ENCODE measurements at places on chromosomes 2 and 18.
A peak's percentile ranks its signal among the peaks of the same experiment; 100 is the strongest.

- no peak for DNase-seq
Observed at GRCh38 chr2:119234021-119235019, 10.7 kb downstream of the STEAP3 start.

DNA sequence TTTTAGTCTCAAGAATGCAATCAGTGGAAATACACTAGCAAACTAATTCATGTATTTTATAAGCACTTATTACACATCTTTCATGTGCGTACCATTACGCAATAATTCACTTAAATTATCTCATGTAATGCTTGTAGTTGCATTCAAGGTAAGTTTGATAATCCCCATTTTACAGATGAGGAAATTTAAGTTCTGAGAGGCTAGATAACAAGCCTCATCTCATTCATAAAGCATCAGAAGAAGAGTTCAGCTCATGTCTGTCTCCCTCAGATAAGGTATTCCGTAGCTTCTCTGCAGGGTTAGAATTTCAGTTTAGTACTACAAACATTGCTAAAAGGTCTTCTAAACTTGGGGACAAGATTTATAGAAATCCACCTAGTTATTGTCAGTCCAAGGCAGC is 47.8 kb downstream of the HNMT start:
- DNase-seq = no peak

GRCh38 chr18:22465859-22466457 is 48.2 kb upstream of the CTAGE1 start:
- no peak for DNase-seq

GRCh38 chr2:137228566-137228965 is 463.2 kb downstream of the THSD7B start:
- no peak for DNase-seq

GRCh38 chr18:2515171-2515787 is 56.0 kb downstream of the METTL4 start:
- DNase-seq = no peak

DNA sequence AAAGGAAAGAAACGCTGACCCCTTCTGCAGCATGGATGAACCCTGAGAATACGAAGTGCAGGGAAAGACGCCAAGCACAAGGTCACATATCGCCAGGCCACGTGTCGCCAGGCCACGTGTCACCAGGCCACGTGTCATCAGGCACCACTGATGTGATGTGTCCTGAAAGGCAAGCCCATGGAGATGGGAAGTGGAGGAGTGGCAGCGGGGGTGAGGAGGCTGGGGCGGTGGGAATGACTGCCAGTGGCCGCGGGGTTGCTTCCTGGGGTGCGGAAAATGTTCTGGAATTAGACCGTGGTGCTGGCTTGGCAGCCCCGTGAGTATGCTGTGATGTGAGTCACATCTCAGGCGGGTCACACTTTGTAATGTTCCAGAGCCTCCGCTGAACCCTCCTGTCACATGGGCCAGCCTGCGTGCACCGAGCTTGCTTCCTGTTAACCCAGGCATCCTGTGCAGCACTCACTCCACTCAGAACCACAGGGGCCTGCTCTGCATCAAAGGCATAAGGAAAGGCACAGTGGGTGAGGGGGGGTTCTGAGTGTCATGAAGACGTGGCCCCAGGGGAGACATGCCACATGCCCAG is 39.0 kb downstream of the SLC66A2 start:
- DNase-seq = no peak

- no peak for DNase-seq
Observed at GRCh38 chr18:6561862-6562291, 147.2 kb upstream of the L3MBTL4 start.

DNA sequence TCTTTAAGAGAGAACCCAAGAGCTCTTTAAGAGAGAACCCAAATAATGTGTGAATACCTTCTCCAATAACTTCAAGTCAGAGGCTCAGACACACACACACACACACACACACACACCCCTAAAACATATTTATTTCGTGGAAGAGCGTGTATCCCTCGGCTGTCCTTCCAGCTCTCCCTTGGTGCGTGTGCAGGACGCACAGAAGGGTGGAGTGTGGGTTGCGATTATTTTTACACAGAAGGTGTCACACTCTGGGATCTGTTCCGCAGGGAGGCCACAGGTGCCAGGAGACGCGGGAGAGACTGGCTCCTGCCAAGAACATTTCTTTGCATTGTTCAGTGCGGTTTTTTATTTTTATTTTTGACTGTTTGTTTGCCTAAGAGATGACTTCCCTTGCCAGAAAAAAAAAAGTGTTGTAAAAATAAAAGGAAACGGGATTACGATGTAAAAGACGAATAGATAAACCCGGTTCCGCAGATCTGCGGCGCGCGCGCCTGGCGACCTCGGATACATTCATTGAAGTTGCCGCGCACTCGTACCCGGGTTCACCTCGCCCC is 47.3 kb upstream of the ATP6V1B1 start:
- no peak for DNase-seq

GRCh38 chr2:31382452-31383120 is 32.0 kb downstream of the XDH start:
- DNase-seq = no peak

DNA sequence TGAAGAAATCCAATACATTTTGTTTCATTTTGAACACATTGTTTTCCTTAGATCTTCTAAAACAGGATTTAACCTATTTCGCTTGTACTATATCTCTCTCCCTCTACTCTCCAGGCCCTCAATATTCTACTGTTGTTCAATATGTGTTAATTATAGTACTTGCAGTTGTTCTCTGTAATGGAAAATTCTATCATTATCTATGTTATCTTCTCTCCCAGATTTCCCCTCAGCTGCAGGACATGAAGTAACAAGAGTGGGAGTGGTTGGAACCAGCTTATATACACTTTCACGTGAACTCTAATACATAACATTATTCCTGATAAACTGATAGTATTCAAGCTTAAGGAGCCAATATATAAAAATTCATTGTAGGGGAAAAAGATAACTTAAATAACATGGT is 7.0 kb upstream of the STRN start:
- no peak for DNase-seq

- peak; percentile 3 for DNase-seq
Observed at GRCh38 chr2:205903549-205904129, 182.3 kb downstream of the INO80D start.

DNA sequence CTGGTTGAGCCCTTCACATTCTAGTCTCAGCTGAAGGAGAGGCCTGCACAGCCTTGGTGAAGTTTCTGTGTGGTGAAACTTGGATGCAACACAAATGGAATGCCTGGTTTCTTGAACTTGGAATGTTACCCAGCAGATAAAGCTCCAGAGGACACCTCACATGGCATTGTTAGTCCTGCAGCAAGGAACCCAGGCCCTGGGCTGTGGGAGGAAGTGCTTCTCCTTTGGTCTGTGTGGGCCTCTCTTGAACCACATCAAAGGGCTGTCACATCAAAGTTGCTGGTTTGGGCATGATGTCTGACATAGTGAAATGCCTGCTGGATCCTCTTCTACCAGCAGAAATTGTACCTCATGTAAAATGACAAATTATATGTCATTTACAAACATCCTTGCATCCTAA is 198.5 kb downstream of the FHOD3 start:
- DNase-seq = no peak

DNA sequence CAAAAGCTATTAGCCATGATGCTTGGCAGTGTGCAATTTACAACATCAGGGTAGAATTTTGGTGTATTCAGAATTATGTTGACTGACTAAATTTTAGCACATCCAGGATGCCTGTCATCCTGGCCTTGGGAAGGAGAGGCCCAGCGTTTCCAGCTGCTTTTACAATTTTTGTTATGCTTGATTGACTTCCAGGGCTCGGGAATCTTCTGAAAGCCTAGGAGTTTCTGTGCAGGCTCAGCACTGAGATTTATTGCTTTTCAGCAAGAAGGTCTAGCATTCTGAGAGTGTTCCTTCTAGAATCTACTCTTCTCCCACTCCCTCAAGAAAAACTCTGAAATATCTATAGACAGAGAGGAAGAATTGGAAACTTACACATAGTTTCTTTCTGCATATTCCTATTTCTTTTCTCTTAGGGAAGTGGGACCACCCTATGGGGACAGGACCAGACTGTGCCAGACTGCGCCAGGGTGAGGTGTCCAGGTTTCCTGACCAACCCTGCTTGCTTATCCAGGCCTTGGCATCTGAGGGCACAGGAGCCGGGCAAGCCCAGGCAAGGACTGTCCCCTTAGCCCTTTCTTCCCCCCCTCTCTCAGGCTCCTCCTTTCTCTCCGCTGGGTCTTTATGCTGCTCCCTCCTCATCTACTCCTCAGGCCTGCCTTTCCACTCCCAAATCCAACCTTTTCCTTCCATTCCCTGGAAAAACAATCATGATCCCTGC is 26.9 kb downstream of the MAIP1 start:
- DNase-seq = no peak

- DNase-seq = no peak
Observed at GRCh38 chr2:201966691-201967438, 66.8 kb upstream of the FZD7 start.

DNA sequence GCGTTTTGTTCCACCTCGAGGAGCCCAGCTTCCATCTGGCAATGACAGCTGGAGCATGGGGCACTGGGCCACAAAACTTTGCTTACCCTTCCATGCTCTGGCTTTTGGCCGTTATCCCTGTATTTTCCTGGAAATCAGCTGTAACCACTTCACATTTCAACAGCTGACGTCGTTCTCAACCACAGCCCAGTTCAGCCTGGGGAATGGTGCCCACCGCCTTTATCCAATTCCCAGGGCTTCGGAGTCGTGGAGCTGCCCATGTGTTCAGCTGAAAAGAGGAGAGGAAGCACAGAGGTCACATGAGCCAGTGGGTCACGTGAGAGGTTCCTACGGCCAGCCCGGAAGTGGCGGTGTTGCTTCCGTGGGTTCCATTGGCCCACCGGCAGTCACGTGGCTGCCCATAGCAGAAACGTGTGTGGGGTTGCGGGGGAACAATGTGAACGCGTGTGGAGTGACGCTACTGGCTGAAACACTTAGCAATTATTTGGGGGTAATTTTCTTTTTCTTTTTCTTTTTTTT is 16.7 kb upstream of the EDAR start:
- DNase-seq = no peak

- DNase-seq = no peak
Observed at GRCh38 chr2:100773538-100773937, 46.4 kb upstream of the NPAS2 start.

GRCh38 chr2:43051338-43051737 is 175.1 kb downstream of the ZFP36L2 start:
- DNase-seq = no peak

GRCh38 chr2:170189757-170190156 is 11.8 kb downstream of the MYO3B start:
- DNase-seq = no peak

DNA sequence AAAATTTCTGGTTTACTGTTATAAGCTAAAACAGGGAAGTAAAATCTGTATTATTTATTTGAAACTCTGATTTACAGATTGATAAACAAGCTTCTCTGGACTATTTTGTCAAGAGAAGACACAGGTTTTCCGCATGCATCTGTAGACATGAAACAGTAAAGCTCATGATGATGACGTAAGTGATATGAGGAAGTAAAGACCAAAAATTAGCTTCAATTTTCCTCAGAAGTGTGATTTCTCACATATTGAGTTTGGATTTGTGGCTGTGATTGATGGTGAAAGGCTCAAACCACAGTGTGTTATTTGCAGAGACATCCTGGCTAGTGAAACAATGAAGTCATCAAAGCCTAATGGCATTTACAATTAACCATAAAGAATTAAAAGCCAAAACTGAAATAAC is 12.6 kb upstream of the LONRF2 start:
- DNase-seq = no peak

- DNase-seq = no peak
Observed at GRCh38 chr2:86360776-86361175, 23.4 kb upstream of the REEP1 start.

DNA sequence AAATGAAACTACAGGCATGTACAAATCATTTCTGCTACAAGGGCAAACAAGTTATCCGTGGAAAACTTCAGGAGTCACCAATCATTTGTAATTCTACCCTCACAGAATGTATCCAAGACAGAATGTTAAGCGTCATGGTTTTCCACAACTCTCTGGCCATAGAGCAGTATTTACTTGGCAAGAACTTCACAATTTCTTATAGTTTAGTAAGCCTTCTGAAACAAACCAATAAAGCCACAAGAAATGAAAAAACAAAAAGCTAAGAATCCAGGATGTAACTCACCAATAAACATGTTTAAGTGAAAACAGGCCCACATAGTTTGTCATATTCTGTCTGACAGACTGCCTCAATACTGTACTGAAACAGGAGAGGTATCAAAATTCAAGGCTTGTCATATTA is 70.3 kb downstream of the LNPK start:
- DNase-seq = no peak

GRCh38 chr2:183610724-183611123 is 486.5 kb downstream of the NUP35 start:
- no peak for DNase-seq

GRCh38 chr2:73004466-73004865 is 67.0 kb downstream of the SFXN5 start:
- no peak for DNase-seq

GRCh38 chr2:120893811-120894584 is 158.3 kb downstream of the GLI2 start:
- DNase-seq = no peak

DNA sequence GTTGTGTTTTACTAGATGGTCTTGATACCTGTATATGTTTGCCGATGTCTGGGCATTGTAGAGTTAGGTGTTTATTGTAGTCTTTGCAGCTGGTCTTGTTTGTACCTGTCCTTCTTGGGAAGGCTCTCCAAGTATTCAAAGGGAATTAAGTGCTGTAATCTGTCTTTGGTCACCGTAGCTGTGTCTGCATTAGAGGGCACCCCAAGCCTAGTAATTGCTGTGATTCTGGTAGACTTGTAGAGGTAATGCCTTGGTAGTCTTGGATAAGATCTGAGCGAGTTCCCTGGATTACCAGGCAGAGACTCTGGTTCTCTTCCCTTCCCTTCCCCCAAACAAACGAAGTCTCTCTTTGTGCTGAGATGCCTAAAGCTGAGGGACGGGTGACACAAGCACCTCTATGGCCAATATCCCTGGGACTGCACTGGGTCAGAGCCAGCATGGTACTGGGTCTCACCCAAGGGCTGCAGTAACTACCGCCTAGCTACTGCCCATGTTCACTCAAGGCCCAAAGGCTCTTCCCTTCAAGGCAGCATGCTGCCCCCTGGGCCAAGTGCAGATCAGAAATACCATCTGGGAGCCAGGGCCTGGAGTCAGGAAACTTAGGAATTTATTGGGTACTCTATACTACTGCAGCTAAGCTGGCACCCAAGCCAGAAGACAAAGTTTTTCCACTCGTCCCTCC is 27.1 kb downstream of the STPG4 start:
- DNase-seq = no peak

Data from GM12864 (cell line).